Erythroblast (primary cell): ENCODE measurements at places on chromosomes 7 and 10.

DNA sequence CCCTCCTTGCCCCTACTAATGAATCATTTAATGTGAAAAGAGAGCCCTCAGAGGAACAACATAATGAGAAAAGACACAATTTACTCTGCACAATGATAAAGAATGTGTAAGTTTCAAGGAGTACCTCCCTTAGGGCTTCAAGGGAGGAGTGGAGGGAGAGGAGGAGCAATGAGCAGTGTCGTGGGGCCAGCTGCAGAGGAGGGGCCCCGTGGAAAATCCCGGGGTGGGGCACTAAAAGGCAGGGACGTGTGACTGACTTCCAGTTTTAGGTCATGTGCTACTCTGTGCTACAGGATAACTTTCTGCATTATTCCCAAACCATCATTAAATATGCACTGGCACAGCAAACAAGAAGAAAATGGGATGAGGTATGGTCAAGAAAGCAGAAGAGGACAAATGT, 108.1 kb downstream of the ANLN start:
- no peak for DNase-seq

GRCh38 chr7:44849259-44849884, 1.5 kb upstream of the H2AZ2 start:
- DNase-seq: no peak

- no peak for DNase-seq
These were observed 26.6 kb downstream of the SEMA3D start for GRCh38 chr7:85160223-85160622.

- DNase-seq: no peak
These were observed 12.3 kb downstream of the GOLGA7B start for GRCh38 chr10:97861924-97862323.

- DNase-seq: no peak
These were observed 1.7 kb downstream of the SCRN1 start for GRCh38 chr7:29987811-29988317.

- DNase-seq: no peak
These were observed 16.2 kb downstream of the LHPP start for GRCh38 chr10:124477614-124478363.

- no peak for DNase-seq
These were observed 134.7 kb upstream of the RHOBTB1 start for GRCh38 chr10:61078542-61079275.

GRCh38 chr10:5497948-5498730, 1.2 kb downstream of the CALML5 start:
- no peak for DNase-seq

GRCh38 chr10:97517778-97518300, 19.1 kb downstream of the UBTD1 start:
- no peak for DNase-seq

DNA sequence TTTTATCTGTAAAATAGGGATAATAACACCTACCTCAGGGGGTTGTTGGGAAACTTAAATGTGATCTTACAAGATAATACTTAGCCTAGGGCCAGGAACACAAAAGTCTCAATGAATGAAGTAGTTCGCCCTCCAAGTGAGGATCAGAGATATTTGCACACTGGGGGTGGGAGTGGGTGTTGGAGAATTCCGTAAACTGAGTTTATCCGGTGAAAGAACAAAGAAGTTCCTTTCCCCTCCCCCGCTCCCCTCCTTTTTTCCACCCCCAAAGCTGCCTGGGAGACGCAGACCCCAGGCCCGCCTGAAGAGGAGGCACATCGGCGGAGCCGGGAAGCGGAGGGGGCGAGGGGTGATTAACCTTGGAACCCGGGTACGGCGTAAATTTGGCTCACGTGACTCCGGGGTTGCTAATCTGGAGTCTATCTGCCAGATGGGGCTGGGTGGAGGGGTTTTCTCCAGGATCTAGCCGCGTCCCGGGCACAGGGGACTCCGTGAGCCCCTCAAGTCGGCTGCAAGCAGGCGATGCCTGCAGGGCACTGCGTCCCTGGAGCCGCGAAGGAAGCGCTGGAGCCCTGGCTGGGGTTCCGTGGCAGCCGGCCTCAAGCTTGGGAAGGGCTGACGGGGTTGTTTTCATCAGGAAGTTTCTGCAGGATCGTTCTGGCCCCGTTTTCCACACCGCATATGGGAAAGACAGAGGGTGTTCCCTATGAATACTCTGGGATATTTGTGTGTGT, 1.4 kb upstream of the PODXL start:
- DNase-seq: no peak

DNA sequence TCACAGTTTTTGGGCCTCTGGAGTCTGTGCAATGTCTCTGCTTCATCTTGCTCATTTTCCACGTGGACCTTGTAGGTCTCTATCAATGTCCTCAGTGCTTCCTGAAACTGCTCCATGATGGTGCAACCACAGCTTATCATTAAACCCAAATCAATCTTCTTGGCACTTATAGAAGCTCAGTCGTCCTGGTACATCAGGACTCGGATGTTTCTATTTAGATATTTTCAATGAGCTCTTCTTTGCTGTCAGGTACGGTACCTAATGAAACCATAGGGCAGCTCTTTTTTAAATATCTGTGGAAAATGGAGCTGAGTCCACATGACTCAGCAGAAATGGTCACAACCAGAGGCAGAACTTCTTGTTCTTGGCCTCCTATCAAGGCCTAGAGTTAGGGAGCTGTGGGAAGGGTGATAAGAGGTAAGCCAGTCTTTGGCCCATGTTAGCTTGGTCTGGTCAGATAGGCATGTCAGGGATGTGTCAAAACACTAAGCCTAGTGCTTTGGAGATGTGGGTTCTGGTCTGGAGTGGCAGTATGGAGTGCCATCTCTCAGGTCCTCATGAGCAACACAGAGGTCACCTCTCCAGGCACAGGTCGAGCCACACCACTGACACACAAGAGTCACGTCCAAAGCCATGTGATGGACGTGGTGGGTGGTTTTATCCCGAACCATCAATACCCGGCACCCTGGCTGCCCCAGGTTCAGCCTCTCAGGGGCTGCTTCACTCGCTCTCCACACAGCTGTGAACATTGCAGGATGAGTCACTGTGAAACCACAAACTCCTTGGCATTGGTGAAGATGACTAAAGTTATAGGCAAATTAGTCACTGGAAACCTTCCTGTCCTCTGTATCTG, 87.0 kb downstream of the TBXAS1 start:
- peak; percentile 94 for DNase-seq

GRCh38 chr7:45978010-45978681, 57.1 kb upstream of the IGFBP3 start:
- no peak for DNase-seq

DNA sequence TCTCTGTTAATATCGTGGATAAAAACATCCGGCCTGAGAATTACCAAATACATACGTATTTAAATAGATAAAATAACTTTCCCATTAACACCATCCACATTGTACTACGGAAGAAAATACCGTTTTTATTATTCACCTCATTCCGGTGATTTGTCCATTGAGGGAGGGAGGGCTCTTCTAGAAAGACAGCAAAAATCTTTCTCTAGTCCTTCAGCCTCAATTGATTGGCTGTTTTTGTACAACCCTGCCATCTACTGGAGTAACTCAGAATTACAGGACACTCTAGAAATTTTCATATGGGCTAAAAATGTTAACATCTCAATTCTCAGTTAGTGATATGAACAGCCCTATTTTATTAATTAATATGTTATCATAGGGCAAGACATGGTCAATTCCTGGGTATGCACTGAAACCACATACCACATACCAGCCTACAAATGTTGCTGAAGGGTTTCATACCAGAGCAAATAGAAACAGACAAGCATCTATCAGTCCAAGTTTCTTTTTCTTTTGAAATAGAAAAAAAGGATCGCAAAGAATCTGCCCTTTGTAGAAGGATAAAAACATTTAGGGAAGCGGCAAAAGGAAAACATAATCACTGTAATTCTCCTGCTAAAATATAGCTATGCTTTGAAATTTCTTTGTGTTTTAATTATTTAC, 55.8 kb upstream of the CDCA7L start:
- peak; percentile 63 for DNase-seq

DNA sequence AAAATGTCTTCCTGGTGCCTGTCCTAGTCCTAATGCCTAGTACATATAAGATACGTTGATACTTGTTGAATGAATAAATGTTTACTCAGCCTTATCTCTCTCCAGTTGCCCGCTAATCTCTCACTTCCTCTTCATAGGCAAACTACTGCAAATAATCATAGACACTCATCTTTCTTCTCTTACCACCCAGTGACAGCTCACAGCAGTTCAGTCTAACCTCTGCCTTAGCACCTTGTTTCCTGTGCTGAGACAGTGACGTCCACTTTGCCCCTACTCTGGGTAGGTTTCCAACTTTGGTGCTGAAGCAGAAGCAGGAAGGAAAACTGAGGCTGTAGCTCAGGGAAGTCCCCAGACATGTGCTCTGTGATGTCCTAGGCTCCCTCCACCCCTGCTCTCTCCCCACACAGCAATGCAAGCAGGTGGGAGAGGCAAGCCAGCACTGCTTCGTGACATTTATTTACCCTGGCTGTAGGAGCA, 45.5 kb upstream of the RHOBTB1 start:
- DNase-seq: no peak

- no peak for DNase-seq
These were observed 3.9 kb downstream of the PPP1R17 start for GRCh38 chr7:31690935-31691334.

DNA sequence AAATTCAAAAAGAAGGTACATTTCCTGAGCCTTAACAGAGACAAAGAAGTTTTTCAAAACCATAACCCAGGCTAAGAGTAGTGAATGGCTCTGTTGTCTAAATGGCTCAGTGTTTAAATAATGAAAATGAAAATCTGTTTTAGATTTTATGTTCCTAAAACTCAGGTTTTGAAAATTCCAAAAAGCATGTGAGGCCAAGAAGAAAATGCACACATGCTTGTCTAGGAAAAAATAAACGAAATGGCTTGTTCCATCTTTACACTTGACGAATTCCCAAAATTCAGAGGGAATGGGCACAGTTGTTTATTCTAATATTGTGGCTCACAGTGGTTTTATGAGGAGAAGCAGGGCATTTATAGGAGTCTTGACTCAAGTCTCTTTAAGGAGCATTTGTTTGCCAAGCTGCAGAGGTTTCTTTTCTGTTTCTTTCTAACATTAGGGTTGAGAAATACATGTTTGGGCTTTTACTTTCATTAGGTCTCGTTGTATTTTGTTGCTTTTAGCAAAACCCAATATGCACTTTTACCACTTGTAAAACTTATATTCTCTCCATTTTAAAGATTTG, 527.6 kb upstream of the ANKRD30A start:
- no peak for DNase-seq

GRCh38 chr7:100053215-100053614, 3.6 kb downstream of the ZSCAN21 start:
- DNase-seq: peak; percentile 72

GRCh38 chr7:27143023-27143949, at the start of gene HOXA5:
HOXA5 (minus strand) TSS chr7:27143681; CDS start chr7:27143607, 74 bp downstream.
- DNase-seq: peak; percentile 69
